ENCODE measurements at places on chromosomes 11 and 22.

DNA sequence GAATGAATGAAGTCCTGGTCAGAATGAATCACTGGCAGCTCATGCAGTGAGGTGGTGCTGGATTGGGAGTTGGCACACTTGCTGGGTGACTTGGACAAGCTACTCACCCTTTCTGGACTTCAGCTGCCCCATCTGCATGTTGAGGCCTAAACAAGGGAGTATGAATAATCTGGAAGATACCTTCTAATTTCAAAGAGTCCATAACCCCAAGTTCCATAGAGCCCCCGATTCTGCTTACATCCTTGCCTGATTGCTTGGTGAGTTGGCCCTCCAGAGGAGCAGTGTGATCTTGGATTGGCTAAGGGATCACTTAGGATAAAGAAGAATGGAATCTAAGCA, 18.3 kb upstream of the ACCSL start:
- no peak for DNase-seq

- no peak for DNase-seq
Measured at GRCh38 chr22:23786261-23786710, 480 bp upstream of the SMARCB1 start.

GRCh38 chr11:109184376-109184775, 237.6 kb upstream of the C11orf87 start:
- no peak for DNase-seq

DNA sequence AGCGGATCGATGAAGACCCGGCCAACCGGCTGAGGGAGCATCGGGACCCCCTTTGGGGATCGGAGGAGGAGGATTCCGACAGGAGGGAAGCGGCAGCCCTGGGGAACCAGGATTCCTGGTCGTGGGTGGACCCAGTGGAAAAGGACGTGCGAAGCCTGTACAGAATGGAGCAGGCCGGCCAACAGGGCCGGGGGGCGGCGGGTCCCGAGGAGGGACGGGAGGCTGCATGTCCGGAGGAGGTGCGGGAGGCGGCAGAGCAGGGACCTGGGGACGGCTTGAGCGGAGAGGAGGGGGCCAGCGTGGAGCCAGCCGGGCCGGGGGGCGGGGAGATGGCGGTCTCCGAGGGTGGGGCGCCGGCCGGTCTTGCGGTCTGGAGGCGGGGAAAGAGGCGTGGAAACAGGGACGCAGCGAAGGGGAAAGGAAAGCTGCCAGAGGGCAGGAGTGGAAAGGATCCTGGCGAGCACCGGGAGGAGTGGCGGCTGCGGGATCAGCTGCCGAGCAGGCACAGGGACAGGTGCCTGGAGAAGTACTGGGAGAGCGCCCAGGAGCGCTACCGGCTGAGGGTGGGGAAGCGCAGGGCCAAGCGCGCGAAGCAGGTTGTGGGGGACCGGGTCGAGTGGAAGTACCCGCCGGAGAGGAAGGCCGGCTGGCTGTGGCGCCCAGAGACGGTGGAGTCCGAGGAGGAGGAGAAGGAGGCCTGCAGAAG, at the start of gene ANO5:
Gene ANO5, plus strand, starts transcription at position 444 of the 706 bp plus-strand sequence. CDS start 408 bp downstream, outside the sequence.
- DNase-seq: no peak

DNA sequence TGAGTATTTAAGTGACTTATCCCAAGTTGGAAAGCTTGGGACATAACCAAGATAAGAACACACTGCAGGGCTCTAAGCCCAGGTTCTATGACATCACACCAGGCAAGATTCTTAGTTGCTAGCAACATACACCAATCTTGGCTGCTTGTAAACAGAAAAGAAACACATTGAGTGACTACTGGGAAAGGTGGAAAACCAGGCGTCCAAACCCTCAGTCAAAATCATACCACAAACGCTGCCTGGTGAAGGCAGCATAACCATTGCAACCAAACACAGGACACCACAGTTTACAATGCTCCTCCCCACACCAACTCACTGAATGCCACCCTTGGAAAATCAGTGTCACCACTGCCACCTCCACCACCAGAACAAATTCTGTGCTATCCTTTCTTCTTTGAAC, 379.9 kb downstream of the TTC28 start:
- DNase-seq: no peak

- no peak for DNase-seq
Measured at GRCh38 chr11:59247531-59248227, 35.0 kb upstream of the MPEG1 start.

DNA sequence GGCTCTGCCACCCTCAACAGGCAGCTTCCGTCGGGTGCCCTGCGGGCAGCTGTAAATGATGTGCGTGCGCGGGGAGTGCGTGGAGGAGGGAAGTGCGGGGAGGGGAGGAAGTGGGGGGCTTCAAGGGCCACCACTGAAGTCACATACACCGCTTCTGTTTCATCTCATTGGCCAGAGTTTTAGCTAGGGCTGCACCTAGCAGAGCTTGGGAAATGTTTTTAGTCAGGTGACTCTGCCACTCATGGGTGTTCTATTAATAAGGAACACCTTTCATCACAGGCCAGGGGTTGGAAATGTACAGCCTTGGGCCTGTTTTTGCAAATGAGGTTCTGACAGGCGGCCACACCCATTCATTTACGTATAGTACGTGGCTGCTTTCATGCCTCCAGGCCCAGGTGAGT, 14.6 kb downstream of the FAM118A start:
- no peak for DNase-seq

DNA sequence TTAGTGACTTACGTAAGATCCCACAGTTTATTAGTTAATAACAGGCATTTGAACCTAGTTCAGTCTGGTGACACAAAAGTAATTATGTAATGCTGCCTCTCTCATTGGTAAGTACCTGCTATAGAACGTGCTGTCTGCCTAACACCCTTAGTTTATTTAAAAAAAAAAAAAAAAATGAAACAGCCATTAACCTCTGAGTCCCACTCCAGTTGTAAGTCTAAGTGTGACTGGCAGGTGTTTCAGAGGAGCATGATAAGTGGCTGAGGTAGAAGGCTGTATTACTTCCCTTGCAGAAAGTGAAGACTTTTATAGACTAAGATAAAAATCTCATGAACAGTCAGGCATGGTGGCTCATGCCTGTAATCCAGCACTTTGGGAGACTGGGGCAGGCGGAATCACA, 140.5 kb downstream of the TRIM44 start:
- DNase-seq: no peak

DNA sequence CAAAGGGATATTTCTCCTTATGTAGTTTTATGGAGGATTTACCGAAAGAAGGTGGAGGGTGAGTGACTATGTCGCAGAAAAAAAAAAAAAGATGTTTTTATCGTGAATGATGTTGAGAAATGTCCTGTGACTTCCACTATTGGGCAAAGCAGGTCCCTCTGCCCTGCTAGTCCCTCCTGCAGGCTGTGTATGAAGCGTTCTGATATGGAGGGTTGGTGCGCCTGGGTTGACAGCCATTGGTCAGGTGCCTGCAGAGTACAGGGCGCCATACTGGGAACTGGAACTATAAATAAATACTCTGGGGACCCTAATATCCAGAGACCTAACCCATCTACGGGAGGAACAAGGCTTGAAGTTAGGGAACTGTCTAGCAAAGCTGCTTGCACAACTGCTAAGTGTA, 1.5 kb downstream of the IL17RA start:
- DNase-seq: no peak

DNA sequence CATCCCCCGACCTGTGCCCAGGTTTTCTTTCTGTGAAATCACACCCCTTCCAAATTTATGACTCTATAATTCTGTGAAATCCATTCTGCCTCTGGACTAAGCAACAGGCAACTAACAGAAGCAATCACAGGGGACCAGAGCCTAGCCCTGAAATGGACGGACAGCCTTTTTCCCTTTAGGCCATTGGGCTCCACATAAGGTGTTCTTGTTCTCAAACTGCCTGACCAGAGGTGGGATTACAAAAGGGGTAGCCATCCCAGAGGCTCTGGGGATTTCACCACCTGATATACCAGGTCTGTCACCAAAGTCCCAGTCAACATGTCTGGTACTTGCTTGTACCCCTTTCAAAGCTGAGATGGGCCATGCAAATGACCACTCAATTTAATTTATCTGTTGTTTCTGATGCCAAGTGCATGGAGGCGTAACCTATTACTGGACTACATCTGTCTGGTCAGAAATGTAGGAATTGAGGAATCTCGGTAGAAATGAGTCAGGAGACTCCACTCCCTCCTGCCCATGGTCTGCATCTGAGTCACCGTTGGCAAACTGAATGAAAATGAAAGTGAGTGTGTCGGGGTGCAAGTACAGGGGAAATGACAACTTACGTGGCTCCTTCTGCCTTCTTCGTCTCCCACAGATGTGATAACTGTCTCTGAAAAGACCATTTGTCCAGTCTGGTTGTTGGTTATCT, 10.2 kb downstream of the DKK3 start:
- DNase-seq: no peak

DNA sequence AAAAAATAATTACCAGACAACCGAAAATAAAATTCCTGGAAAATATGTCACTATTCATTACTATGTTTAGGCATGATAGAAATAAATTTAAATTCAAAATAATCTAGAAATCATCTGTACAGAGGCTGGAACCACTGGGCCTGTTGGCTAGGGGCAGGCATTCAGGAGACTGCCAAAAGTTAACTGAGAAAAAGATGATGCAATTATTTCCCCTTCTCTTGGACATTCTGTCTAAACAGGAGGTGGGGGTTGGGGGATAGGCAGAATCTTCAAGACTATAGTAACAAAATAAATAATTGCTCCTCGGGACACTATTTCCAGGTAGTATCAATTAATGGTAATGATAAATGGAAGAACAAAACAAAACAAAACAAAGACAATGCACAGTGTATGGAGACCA, 14.1 kb downstream of the BTBD10 start:
- DNase-seq: no peak

GRCh38 chr11:15602785-15603567, 488.3 kb downstream of the INSC start:
- DNase-seq: no peak

- DNase-seq: no peak
Measured at GRCh38 chr11:75103380-75104026, 6.8 kb upstream of the OR2AT4 start.

GRCh38 chr11:46475051-46475925, 83.7 kb upstream of the CHRM4 start:
- DNase-seq: no peak

DNA sequence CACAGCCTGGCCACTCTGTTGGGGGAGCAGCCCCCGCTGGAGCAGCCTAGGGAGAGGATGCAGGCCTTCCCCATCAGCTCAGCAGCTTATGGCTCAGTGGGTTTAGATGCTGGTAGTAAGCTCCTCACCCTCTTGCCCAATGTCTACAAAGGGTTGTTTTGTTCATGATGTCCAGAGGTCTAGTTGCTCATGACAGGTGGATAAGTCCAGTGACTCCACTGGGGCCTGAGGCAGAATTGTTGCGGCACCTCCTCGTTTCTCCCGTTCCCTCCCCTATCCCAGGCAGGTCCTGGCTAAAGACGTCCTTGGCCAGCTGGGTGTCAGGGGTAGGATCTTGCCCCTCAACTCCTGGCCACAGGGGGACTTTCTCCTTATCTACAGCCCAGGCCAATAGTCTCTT, 233.5 kb upstream of the B3GAT1 start:
- DNase-seq: no peak

DNA sequence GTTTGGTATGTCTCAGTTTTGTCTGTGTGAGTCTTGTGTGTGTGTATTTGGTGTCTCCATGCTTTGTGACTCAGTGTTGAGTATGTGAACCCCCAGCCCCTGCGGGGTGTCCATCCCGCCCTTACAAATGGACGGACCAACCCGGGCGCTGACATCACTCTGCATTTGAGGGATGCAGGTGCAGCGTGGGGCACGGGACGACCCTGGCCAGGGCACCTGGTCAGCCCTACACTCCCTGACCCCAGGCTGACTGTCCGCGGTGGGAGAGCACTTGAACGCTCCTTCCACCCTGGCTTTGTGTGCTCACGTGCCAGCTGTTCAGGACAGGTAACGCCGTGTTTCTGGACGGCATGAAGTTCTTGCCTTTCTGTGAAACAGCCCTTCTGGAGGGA, 369.0 kb downstream of the BRD1 start:
- no peak for DNase-seq

DNA sequence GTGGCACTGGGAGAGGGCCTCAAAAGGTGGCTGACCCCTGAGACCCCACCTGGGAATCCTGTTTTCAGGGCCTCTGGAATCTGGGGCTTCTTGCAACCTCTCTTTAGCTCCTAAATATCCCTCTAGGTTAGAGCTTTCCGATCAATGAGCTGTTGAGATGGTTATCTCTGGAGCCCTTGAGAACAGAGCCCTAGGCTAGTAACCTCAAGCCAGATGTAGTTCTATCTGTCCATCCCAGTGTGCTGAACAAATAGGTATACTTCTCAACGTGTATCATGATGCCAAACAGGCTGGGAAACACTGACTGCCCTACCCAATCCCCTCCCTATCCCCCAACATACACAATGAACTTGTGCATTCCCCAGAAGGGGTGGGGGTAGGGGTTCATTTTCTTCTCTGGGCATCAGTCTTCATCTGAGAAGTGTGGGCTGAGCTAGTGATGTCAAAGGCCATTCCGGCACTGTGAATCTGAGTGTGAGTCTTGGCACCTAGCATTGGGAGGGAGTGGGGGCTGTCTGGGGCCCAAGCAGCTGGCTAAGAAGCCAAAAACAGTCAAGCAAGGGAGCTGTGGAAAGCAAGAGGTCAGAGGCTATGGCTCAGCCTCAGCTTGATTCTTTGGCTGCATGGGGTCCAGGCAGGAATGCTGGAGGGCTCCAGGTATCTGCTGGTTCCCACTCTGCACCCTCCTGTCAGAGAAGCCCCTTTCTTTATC, 17.3 kb downstream of the CD82 start:
- DNase-seq: no peak

DNA sequence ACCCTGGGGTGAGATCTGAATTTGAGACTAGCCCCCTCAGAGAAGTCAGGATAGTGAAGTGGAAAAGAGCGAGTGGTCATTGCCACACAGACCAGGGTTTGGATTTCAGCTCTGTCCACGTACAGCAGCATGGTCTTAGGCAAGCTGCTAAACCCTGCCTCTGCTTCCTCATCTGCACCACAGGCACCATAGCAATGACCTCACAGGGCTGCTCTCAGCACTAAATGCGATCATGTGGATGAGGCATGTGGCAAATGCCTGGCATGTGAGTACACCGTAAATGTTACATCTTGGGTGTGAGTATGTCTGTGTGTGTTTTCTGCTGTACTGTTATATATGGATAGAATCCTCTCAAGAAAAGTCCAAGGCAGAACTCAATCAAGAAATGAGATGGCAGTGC, 15.8 kb downstream of the NAV2 start:
- no peak for DNase-seq

- DNase-seq: no peak
Measured at GRCh38 chr11:121881806-121882205, 234.2 kb downstream of the BLID start.

DNA sequence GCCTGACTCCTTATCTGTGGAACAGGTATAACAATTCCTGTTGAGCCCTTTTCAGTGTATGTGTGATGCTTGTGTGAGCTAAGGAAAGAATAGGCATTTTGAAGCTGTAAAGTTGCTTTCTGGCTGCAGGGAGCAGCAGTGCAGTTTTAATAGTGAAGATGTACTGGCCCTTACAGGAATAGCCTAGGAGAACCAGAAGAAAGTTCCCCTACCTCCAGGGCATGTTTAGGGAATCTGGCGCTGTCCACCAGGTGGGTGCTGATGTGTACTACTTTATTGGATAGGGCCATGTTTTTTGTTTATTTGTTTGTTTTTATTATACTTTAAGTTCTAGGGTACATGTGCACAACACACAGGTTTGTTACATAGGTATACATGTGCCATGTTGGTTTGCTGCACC, 11.5 kb downstream of the BMAL1 start:
- DNase-seq: no peak

- no peak for DNase-seq
Measured at GRCh38 chr11:60840470-60841430, 1.2 kb upstream of the CCDC86 start.

- no peak for DNase-seq
Measured at GRCh38 chr11:1203505-1204271, 19.2 kb upstream of the MUC5B start.

GRCh38 chr11:4125141-4125540, 30.5 kb downstream of the RRM1 start:
- no peak for DNase-seq

- DNase-seq: no peak
Measured at GRCh38 chr11:76738618-76739240, 44.4 kb upstream of the TSKU start.
